Esophagus mucosa (tissue), 1 donor: ENCODE measurements at places on chromosomes 2 and 18. TPM values are rescaled to one million over a fixed set of nuclear protein-coding genes. Genes with fewer than 3 reads are reported as not detected.
A peak's percentile ranks its signal among the peaks of the same experiment; 100 is the strongest.

DNA sequence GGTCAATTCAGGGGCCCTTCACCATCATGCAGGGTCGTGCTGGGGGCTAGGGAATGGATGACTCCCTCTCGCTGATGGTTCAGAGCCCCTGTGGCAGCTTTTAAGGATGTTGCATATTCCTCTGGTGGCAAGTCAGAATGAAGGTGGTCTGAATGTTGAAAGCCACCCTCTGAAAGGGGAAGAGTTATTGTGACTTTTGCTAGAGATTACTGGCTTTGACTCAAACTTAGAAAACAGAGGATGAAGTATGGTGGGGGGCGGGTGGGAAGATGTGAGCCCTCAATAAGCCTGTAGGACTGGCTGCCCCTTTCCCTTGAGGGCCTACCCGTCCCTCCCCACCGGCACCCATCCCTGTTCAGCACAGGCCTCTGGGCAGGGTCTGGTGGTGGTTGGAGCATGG is 23.2 kb downstream of the MC2R start:
- no peak for ATAC-seq

DNA sequence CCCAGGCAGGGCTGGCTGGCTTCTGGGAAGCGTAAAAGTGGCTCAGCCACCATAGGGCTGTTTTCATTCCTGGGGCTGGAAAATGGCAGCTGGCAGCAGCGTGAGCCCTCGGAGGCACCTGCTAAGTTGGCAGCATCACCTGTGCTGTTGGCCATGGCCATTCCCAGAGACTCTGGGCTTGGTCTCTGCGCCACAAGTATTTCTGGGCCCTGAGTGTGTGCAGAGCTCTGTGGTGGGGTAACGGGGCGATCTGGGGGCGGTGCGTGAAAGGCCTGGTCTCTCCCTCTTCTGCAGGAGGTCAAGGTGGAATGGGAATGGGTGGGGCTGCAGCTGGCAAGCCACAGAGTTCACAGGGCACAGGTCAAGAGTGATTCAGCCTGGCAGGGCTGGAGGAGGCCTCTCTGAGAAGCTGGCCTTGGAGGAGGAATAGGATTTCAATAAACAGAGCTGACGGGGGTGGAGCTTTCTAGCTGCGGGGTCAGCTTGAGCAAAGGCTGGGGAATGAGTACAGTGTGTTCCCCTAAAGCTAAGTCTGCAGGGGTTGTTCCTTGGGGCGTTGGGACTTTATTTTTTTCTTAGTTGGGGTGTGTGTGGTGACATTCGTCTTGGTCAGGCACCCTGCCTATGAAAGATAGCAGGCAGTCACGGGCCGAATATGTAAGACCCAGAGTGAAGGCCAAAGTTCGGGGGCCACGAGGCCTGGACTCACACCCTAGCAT is 10.3 kb upstream of the NTSR2 start:
- ATAC-seq = no peak

DNA sequence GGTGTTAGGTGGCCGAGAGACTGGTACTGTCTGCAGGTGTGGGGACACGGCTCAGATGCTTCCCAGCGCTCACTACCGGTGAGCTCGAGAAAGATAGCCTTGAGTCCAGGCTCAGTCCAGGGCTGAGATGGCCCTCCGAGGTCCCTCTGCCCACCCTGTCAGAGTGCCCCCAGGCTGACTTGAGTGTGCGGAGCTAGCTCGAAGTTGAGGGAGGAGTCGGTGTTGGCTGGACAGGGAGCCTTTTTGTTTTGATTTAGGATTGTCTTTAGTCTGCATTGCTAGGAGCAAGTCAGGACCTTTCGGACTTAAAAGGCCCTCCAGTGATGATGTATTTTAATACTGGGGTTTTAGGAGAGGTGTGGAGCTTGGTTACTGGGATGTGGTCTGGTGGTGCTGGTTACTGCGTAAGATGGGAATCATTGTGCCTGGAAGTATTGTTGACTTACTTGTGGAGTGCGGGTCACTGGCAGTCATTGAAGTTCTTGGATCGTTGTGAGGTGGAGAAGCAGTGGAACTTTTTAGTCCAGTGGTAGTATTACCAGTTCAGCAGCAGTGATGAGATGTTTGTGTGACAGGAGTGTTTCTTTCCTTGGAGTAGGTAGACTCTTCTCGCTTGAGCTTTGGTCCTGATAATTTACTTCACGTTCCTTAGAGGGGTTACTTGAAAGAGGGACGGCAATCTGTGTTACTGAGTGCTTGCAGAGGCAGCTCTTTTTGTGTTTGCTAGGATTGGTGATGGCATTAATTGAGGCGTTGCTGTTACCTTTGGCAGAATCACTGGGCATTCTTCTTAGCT is 633 bp downstream of the KIAA1328 start:
- peak; percentile 53 for ATAC-seq

- ATAC-seq = no peak
Measured at GRCh38 chr2:38260972-38261371, 116.1 kb downstream of the ATL2 start.

- peak; percentile 42 for ATAC-seq
Measured at GRCh38 chr2:3406501-3406900, 27.0 kb downstream of the TRAPPC12 start.

GRCh38 chr2:96325884-96326255 is 753 bp downstream of the ITPRIPL1 start:
- peak; percentile 3 for ATAC-seq

DNA sequence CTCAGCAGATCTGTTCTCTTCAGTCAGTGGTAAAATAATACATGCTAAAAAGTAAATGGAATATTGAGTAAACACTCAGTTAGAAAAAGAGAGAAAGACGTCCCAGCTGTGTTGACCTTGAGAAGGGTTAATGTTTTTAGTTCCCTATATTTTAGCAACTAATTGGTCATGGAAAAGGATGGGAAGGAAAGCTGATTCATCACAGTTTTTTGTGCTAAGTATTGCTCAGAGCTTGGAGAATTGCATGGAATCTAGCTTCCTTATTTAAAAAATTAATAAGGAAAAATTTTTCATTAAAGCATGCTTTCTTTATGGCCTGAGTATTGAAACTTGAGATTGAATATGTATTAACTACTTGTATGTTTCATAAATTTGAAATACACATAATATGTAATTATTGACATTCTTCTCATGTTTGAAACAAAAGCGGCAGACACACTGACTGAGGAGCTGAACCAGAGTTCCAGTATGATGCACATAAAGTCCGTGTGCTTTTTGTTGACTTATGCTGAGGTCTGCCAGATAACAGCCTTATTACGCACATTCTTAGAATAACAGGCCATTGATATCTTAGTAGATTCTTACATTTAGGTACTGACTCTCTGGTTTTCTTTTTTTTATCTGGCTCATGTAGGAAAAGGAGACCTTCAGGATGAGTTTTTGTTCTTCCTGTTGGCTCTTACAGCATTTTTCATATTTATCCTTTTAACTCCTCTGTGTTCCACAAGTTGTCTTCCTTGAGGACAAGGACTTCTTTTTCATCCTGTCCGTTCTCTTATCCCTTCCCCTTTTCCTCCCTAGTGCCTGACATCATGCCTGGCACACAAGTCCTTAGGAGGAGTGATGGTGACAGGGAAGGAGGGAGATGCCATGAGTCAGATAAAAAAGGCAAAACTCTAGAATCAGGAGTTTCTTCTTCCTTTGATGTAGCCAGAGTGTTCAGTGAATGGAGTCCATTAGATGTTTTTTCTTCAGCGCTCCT is 194.1 kb downstream of the PTPRM start:
- ATAC-seq = no peak

- peak; percentile 39 for ATAC-seq
Measured at GRCh38 chr2:50535971-50536759, 495.8 kb downstream of the NRXN1 start.

- no peak for ATAC-seq
Measured at GRCh38 chr2:197071213-197071612, 144.7 kb upstream of the PGAP1 start.

DNA sequence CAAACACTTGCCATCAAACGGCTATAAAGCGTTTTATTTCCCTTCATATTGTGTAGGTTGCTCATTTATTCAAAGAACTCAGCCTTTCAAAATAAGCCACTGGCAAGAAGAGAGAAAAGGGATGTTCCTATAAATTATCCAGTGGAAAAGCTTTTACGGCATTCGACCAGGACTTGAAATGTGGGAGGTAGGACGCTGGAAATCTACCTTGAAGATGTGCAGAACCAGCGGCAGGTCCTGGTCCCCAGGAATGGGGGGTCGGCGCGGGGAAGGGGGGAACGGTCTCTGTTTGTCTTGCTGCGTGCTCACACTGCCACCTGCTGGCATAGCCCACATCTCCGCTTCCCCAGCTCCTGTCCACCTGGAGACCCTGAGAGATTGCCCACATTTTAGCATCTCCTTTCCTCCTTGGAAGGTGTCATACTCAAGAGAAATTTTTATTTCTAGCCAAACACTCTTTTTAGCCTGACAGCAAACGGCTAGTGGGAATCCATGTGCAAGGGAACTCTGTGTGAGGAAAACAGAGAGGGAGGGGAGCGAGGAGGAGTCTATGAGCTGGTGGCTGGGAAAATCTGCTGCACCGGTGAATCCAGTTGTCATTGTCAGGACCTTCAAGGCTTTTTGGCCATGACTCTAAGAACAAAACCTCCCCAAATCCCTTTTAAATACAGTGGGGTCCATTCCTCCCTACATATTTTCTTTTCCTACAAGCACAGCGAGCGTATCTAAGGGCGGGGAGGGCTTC is 349.0 kb upstream of the PKDCC start:
- ATAC-seq = no peak

DNA sequence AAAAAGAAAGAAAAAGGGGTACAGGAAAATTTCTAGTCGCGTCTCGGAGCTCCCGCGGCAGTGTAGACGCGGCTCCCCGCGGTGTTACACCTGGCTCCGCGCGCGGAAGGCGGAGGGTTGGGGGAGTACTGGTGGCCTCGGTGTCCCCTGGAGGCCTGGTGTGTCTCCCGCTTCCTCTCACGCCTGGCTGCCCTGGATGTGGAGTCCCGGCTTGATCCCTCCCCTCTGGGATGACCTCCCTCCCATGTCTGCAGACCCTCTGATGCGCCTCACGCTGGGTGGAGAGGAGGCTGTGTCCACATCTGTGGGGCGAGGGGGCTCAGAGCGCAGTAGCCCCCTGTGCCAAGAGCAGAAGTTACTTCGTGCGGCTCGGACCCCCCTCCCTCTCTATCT is 1.2 kb downstream of the KIF5C start:
- no peak for ATAC-seq

- no peak for ATAC-seq
Measured at GRCh38 chr2:238155051-238155760, 3.6 kb upstream of the ERFE start.

DNA sequence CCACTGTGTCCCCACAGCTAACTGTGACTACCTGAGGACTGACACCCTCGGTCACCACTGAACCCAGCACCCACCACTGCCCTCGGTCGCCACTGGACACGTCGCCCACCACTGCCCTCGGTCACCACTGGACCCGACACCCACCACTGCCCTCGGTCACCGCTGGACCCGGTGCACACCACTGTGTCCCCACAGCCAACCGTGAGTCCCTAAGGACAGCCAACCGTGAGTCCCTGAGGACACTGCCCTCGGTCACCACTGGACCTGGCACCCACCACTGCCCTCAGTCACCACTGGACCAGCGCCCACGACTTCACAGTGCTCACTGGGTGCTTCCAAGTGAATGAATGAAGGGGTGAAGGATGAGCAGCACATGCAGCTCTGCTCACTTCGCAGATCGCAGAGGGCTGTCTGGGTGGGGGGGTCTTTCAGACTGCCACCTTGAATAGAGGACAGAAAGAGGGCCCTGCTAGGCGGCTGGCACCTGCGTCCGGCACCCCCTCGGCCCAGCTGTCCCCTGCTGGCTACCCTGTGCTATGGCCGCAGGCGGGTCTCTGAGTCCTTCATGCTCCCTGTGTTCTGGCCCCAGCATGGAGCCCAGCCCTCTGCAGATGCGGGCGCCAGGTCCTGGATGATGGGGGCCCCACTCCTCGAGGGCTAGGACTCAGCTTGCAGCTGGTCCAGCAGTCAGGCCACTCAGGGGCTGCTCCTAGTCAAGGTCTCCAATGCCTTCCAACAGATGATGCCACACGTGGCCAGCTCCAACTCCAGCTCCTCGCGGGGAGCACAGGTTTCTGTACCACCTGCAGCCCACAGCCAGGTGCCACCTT is 51.4 kb upstream of the GPC1 start:
- ATAC-seq = no peak

GRCh38 chr2:203432811-203433210 is 102.3 kb downstream of the RAPH1 start:
- ATAC-seq = no peak

DNA sequence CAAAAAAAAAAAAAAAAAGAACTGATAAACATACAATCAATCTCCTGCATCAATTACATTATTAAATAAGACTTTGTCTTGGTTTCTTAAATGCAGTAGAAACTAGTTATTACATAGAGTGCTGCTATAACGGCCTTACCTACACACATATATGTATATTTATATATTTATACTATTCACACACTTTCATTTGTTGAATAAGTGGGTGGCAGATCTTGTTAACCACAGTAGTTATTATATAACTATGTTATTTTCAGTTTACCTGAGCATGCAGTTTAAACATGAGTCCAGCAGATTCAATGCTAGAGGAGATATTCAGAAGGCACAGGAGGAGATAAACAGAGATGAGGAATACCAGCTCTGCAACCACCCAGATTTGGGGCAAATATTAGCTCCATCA is 81.5 kb upstream of the CD226 start:
- no peak for ATAC-seq

DNA sequence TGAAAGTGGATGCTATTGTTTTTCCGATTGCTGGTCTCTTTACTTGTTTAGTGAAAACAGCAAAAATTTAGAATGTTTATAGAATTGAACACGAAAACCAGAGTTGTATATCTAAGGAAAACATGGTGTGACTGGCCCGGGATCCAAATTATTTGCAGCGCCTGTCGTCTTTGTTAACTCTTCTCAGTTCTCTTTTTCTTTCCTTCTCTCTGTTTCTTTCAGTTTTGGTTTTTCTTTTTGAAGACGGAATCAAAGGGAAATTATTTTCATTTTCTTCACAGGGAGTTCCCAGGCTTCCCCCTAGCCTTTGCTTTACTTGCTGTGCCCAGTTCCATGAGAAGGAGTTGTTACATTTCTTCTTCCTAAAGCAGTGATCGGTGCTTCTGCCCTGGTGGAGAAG is 76.0 kb downstream of the AGAP1 start:
- ATAC-seq = no peak

PCARE gene
- 0.08 TPM for total RNA-seq

FBLN7 gene
- 1.4 TPM for total RNA-seq

GCG gene
- total RNA-seq = not detected

OTOS gene
- total RNA-seq = not detected

RAX gene
- total RNA-seq = not detected

MBD5 gene
- total RNA-seq = 19.3 TPM

NOSTRIN gene
- total RNA-seq = 3.6 TPM

KCNG2 gene
- 0.20 TPM for total RNA-seq

WNT6 gene
- not detected for total RNA-seq

CYP1B1 gene
- total RNA-seq = 2.0 TPM

DYSF gene
- 3.4 TPM for total RNA-seq
